Tibial nerve (tissue), 4 donors: ENCODE measurements at places on chromosomes 1 and 21. TPM values are rescaled to one million over a fixed set of nuclear protein-coding genes. Genes with fewer than 3 reads are reported as not detected.

- H3K27me3 ChIP-seq, result no peaks in the 10 kb centered on the region
- H3K36me3 ChIP-seq, result no peaks in the 10 kb centered on the region
- DNase-seq, result no peak
Measured at GRCh38 chr1:200154069-200154767, 126.7 kb downstream of the NR5A2 start.

DNA sequence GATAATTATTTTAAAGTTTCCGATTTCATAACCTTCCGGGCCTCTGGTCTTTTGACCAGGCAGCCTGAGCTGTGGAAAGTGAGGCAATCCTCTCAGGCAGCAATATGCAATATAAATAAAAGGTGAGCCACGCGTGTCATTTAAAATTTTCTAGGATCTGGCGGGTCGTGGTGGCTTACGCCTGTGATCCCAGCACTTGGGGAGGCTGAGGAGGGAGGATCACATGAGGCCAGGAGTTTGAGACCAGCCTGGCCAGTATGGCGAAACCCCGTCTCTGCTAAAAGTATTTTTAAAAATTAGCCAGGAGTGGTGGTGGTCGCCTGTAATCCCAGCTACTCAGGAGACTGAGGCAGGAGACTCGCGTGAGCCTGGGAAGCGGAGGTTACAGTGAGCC, 546 bp upstream of the ZNF695 start:
- H3K27ac ChIP-seq, result no peak overlapping the region
- H3K4me3 ChIP-seq, result no peak overlapping the region
- no peak for DNase-seq
- no peaks in the 10 kb centered on the region for H3K27me3 ChIP-seq
- no peaks in the 10 kb centered on the region for H3K36me3 ChIP-seq

GRCh38 chr1:25649505-25650288, 33.1 kb downstream of the MAN1C1 start:
- DNase-seq, result no peak
- H3K27me3 ChIP-seq, result no peaks in the 10 kb centered on the region
- peaks cover 38% of the 10 kb centered on the region for H3K4me1 ChIP-seq
- no peaks in the 10 kb centered on the region for H3K36me3 ChIP-seq
- no peak overlapping the region for H3K4me3 ChIP-seq

- H3K36me3 ChIP-seq, result no peaks in the 10 kb centered on the region
- H3K27me3 ChIP-seq, result no peaks in the 10 kb centered on the region
- DNase-seq, result peak; percentile 74
- no peak overlapping the region for H3K4me3 ChIP-seq
- peaks cover 24% of the 10 kb centered on the region for H3K4me1 ChIP-seq
Measured at GRCh38 chr1:63674238-63674864, 81.1 kb downstream of the PGM1 start.

GRCh38 chr1:177035586-177035985, 128.9 kb downstream of the ASTN1 start:
- no peaks in the 10 kb centered on the region for H3K36me3 ChIP-seq
- H3K4me3 ChIP-seq, result no peak overlapping the region
- no peaks in the 10 kb centered on the region for H3K27me3 ChIP-seq
- no peak overlapping the region for H3K27ac ChIP-seq
- H3K4me1 ChIP-seq, result no peaks in the 10 kb centered on the region

DNA sequence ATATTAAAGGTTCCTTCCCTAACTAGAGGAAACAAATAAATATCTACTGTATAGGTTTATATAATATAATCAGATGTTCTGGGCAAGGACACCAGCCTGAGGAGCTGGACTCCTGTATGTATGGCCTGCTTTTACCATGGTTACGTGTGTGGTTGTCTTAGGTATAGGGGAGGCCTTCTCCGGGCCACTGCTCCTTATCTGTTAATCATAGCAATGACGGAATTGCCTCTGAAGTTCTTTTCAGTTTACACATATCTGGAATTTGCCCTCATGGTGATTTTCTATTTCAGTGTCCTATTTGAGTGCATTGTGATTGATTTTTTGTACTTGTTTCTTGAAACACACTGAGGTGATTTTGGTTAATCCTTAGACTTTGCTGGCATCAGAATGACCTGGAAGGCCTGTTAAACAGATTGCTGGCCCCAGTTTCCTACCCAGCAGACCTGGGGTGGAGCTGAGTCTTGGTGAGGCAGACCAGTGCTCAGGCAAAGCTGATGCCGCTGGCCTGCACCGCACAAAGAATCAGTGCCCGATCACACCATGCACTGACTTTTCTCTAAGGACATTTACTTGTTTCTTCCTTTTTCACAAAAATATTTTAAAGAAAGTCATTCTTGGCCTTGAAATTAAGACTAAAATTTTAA, 18.5 kb downstream of the ABCB10 start:
- no peaks in the 10 kb centered on the region for H3K27me3 ChIP-seq
- H3K27ac ChIP-seq, result no peak overlapping the region
- peaks cover 88% of the 10 kb centered on the region for H3K36me3 ChIP-seq
- no peak for DNase-seq

- H3K27me3 ChIP-seq, result no peaks in the 10 kb centered on the region
- H3K27ac ChIP-seq, result no peak overlapping the region
- peaks cover 22% of the 10 kb centered on the region for H3K4me1 ChIP-seq
Measured at GRCh38 chr1:33370301-33370700, 49.4 kb upstream of the A3GALT2 start.

DNA sequence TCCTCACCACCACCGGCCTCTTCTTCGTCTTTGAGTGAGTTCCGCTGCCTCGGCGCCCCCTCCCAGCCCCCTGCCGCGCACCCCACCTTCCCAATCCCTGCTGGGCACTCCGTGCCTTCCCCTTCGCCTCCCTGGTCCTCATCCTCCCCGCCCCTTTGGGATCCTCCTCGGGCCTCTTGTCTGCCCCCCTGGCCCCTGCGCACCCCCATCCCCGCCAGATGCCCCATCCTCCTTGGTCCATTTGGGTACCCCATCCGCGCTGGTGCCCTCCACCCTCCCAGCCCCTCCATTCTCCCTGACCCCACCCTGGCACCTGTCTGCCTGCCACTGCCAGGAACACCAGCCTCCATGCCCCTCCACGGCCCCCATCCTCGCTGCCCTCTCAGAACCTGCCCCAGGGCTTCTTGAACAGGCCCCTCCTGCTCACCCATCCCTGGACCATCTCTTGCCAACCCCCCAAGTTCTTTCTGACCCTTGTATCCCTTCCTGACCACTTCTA, 667 bp downstream of the ZDHHC18 start:
- H3K27me3 ChIP-seq, result no peaks in the 10 kb centered on the region
- H3K4me3 ChIP-seq, result peak overlapping the region; percentile 95
- H3K4me1 ChIP-seq, result peaks cover 28% of the 10 kb centered on the region
- peak overlapping the region; percentile 88 for H3K27ac ChIP-seq
- H3K36me3 ChIP-seq, result no peaks in the 10 kb centered on the region

- no peak for DNase-seq
- no peaks in the 10 kb centered on the region for H3K4me1 ChIP-seq
- no peak overlapping the region for H3K27ac ChIP-seq
Measured at GRCh38 chr21:14600569-14601297, 54.6 kb upstream of the SAMSN1 start.

DNA sequence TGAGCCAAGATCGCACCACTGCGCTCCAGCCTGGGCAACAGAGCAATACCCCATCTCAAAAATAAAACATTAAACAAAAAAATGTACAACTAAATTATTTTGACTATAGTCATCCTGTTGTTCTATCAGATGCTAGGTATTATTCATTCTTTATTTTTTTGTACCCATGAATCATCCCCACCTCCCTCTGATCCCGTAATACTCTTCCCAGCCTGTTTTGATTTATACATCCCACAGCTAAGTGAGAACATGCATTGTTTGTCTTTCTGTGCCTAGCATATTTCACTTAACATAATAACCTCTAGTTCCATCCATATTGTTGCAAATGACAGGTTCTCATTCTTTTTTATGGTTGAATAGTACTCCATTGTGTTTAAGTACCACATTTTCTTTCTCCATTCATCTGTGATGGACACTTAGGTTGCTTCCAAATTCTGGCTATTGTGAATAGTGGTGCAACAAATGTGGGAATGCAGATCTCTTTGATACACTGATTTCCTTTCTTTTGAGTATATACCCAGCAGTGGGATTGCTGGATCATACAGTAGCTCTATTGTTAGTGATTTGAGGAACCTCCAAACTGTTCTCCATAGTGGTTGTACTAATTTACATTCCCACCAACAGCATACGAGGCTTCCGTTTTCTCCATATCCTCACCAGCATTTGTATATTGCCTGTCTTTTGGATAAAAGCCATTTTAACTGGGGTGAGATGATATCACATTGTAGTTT, 84.4 kb downstream of the MACF1 start:
- no peak overlapping the region for H3K4me3 ChIP-seq
- no peak overlapping the region for H3K27ac ChIP-seq
- no peaks in the 10 kb centered on the region for H3K4me1 ChIP-seq
- H3K36me3 ChIP-seq, result peaks cover 86% of the 10 kb centered on the region
- no peaks in the 10 kb centered on the region for H3K27me3 ChIP-seq
- no peak for DNase-seq

GRCh38 chr1:15953791-15954241, 22.1 kb downstream of the ZBTB17 start:
- peaks cover 43% of the 10 kb centered on the region for H3K4me1 ChIP-seq
- H3K36me3 ChIP-seq, result no peaks in the 10 kb centered on the region
- no peak overlapping the region for H3K27ac ChIP-seq
- no peak for DNase-seq
- H3K4me3 ChIP-seq, result no peak overlapping the region

- no peak overlapping the region for H3K4me3 ChIP-seq
- H3K27me3 ChIP-seq, result no peaks in the 10 kb centered on the region
- H3K36me3 ChIP-seq, result no peaks in the 10 kb centered on the region
- no peak for DNase-seq
- H3K4me1 ChIP-seq, result no peaks in the 10 kb centered on the region
- H3K27ac ChIP-seq, result no peak overlapping the region
Measured at GRCh38 chr1:162040657-162041056, 17.0 kb upstream of the OLFML2B start.

GRCh38 chr1:227102056-227102455, 162.0 kb downstream of the COQ8A start:
- no peaks in the 10 kb centered on the region for H3K27me3 ChIP-seq
- H3K4me1 ChIP-seq, result no peaks in the 10 kb centered on the region
- H3K27ac ChIP-seq, result no peak overlapping the region
- H3K4me3 ChIP-seq, result no peak overlapping the region
- DNase-seq, result no peak

- DNase-seq, result no peak
- H3K36me3 ChIP-seq, result no peaks in the 10 kb centered on the region
- H3K27me3 ChIP-seq, result no peaks in the 10 kb centered on the region
Measured at GRCh38 chr1:98732985-98733781, 71.7 kb downstream of the SNX7 start.

- no peaks in the 10 kb centered on the region for H3K36me3 ChIP-seq
- no peak overlapping the region for H3K4me3 ChIP-seq
- H3K27ac ChIP-seq, result no peak overlapping the region
- H3K27me3 ChIP-seq, result no peaks in the 10 kb centered on the region
- DNase-seq, result no peak
Measured at GRCh38 chr1:59124166-59124565, 172.7 kb upstream of the FGGY start.

GRCh38 chr1:151593730-151594129, 18.1 kb upstream of the SNX27 start:
- no peak for DNase-seq
- H3K27ac ChIP-seq, result no peak overlapping the region
- no peaks in the 10 kb centered on the region for H3K27me3 ChIP-seq
- H3K36me3 ChIP-seq, result no peaks in the 10 kb centered on the region
- peaks cover 8% of the 10 kb centered on the region for H3K4me1 ChIP-seq
- no peak overlapping the region for H3K4me3 ChIP-seq

- no peak overlapping the region for H3K27ac ChIP-seq
- H3K27me3 ChIP-seq, result no peaks in the 10 kb centered on the region
- H3K4me3 ChIP-seq, result no peak overlapping the region
Measured at GRCh38 chr1:23098463-23099170, 70.0 kb downstream of the LUZP1 start.

GRCh38 chr1:181086926-181087325, 1.6 kb upstream of the IER5 start:
- peaks cover 5% of the 10 kb centered on the region for H3K4me1 ChIP-seq
- no peak overlapping the region for H3K4me3 ChIP-seq
- no peaks in the 10 kb centered on the region for H3K27me3 ChIP-seq
- H3K36me3 ChIP-seq, result no peaks in the 10 kb centered on the region
- DNase-seq, result no peak

DNA sequence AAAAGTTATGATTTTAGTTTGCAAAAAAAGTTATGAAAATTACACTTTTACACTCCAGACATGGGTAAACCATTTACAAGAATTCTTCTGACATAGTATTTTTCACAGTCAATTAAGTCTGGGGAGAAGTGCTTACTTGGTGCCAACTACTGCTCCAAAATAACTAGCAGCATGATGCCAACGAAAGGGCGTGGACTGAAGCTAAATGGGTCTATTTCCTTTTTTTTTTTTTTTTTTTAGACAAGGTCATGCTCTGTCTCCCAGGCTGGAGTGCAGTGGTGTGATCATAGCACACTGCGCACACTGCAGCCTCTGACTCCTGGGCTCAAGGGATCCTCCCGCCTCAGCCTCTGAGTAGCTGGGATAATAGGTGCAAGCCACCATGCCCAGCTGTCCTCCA, 43.2 kb downstream of the FMO4 start:
- no peaks in the 10 kb centered on the region for H3K4me1 ChIP-seq
- no peaks in the 10 kb centered on the region for H3K27me3 ChIP-seq

DNA sequence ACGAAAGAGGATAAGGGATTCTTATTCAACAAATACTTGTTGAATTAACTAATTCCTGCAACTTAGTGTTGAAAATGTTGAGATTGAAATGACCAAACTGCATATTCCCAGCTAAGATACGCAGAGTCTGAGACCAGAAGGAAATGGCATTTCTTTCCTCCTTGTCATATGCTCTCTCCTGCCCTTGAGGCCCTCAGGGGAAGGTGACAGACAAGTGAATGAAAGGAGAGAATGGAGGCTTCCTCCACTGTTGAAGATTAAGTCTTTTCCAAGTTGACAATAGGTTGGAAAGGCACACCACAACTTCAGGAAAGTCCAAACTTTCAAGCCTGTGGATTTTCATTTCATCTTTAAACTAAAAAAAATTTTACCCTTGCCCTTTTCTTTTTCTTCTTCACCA, 3.1 kb upstream of the ZNF697 start:
- DNase-seq, result no peak
- no peaks in the 10 kb centered on the region for H3K36me3 ChIP-seq
- no peak overlapping the region for H3K4me3 ChIP-seq
- no peaks in the 10 kb centered on the region for H3K27me3 ChIP-seq

DNA sequence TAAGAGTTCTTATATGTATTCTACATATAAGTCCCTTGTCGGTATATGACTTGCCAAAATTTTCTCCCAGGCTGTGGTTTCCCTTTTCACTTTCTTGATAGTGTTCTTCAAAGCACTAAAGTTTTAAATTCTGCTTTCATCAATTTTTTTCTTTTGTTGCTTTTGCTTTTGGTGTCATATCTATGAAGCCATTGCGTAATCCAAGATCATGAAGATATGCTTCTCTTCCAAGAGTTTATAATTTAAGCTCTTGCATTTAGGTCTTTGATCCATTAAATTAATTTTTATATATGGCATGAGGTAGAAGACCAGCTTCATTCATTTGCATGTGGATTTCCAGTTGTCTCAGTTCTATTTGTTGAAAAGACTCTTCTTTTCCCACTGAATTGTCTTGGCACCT, 22.2 kb downstream of the DESI2 start:
- no peak for DNase-seq
- no peaks in the 10 kb centered on the region for H3K4me1 ChIP-seq
- H3K27ac ChIP-seq, result no peak overlapping the region
- no peaks in the 10 kb centered on the region for H3K36me3 ChIP-seq
- H3K27me3 ChIP-seq, result no peaks in the 10 kb centered on the region

The FLG2 gene
- total RNA-seq, result not detected

The TLCD4 gene
- total RNA-seq, result 7.5 TPM

The HHIPL2 gene
- total RNA-seq, result 1.5 TPM

The CYP4A22 gene
- 1.5 TPM for total RNA-seq

The KRTAP19-3 gene
- total RNA-seq, result not detected

The S100A14 gene
- total RNA-seq, result not detected

The CD2 gene
- total RNA-seq, result 1.5 TPM

The XPR1 gene
- 25.3 TPM for total RNA-seq

The C1orf141 gene
- not detected for total RNA-seq

The WNT4 gene
- under 0.01 TPM for total RNA-seq
